ENCODE measurements at places on chromosomes 1 and 21.

- no peak for DNase-seq
These were observed 154.1 kb downstream of the TGFBR3 start for GRCh38 chr1:91731815-91732214.

GRCh38 chr1:151147132-151147503, 687 bp upstream of the SEMA6C start:
- DNase-seq = no peak

DNA sequence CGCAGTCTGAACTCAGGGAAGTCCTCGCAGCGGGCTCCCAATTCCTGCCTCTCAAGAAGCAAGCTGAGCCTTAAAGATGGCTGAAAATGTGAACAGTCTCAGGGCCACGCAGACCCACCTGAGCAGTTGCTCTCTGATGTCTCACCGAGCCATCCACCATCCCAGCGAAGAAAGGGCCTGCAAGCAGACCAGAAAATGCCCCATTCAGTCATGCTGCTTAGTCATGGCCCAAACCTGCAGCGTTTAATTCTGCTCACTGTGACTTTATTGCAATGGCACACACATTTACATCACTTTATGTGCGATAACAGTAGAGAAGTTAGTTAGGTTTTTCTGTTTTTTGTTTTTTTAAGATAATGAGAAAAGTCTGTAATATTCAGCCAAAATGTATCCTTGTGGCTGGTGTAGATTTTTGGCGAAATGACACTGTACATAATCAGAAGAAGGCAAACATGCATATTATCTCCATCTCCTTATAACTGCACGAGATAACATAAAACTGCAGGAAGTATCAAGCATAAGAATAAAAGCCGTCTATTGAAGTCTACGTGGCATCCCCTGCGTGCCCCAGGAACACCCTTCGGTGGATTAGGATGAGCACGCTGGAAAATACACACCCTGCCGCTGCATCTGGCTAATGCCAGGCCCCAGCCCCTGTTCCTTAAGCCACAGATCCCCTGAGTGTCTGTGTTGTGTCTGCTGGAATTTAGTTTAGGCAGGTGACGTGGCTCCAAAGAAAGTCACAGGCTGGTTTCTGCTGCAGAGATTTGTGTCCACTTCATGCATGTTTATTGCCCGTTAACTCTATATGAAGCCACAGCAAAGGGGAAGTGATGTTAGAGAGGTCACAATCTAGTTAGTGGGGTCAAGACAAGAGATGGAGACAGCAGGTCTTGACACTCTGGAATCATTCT, 119.8 kb upstream of the IRF2BP2 start:
- DNase-seq = no peak

GRCh38 chr1:228037401-228038386, 30.9 kb downstream of the WNT3A start:
- peak; percentile 38 for DNase-seq

DNA sequence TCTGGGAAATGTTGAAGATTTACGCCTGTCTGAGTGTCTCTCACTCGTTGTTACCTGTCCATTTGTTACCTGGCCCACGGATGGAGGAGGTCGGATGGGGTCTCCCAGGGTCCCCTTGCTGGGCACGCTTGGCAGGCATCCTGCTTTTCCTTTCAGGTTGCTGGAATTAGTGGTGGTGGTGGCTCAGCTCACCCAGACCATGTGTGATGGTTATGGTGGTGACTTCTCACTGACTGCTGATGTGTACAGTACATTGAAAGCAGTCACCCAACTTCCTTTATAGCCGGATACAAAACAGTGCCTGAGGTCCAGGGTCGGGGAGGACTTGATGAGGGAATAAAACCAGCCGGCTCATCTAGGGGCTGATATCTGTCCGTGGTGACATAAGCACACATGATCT, 19.5 kb downstream of the MAPKAPK2 start:
- DNase-seq = no peak

- no peak for DNase-seq
These were observed 11.7 kb upstream of the IGSF3 start for GRCh38 chr1:116679091-116679827.

- peak; percentile 45 for DNase-seq
These were observed 121.0 kb upstream of the IRF2BP2 start for GRCh38 chr1:234730770-234731568.

GRCh38 chr21:42319376-42319775, 4.2 kb upstream of the TFF3 start:
- DNase-seq = no peak

DNA sequence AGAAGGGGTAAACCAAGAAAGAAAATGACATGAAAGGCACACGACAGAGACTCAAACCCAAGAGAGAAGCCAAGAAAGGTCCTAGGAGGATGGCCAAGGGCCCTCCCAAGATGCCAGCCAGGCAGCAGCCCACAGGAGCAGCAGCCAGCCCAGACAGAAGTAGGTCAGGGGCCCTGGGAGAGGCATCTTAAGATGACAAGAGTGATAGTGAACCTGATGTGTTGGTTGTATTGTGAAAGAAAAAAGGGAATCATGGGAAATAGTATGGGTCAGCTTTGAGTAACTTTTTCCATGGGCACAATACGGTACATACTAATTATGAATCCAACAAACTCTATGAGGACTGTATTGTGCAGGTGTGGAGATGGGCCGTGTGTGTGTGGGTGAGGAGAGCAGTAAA, 3.3 kb downstream of the CCSAP start:
- DNase-seq = no peak

DNA sequence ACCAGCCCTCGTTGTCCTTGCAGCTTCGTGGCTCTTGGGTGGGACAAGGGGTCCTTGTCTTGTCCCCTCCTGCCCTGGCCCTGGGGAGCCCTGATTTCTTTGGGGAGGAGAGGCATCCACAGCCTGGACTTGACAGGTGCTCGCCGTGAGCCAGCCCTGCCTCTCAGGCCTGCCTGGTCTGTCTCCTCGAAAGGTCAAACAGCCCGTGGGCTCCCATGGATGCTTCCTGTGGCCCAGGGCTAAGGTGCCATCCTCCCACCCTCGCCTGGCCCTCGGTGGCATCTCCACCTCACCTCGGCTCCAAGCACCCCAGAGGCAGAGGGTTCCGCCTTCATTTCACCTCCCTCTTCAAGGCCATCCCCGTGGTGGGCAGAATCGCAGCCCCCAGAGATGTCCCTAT, 9.0 kb downstream of the LRRC3 start:
- no peak for DNase-seq

GRCh38 chr1:115655306-115655663, 13.5 kb downstream of the VANGL1 start:
- DNase-seq = no peak

DNA sequence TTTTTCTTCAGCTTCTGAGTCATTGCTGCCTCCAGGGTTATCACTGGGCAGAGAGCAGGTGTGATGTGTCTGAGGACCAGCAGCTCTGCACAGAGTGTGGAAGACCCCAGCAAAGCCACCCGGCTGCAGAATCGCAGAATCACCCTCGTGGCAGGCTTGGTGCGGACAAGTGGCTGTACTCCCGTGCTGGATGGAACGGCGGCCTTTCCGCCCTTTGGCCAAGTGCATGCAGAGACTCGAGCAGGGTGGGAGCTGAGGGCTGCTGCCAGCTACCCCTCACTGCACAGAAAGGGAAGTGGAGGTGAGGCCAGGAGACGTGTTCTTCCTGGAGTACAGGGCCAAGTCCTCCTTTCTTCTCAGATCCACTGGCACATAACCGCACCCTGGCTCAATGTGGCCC, 162.5 kb downstream of the PCBP3 start:
- DNase-seq = no peak

DNA sequence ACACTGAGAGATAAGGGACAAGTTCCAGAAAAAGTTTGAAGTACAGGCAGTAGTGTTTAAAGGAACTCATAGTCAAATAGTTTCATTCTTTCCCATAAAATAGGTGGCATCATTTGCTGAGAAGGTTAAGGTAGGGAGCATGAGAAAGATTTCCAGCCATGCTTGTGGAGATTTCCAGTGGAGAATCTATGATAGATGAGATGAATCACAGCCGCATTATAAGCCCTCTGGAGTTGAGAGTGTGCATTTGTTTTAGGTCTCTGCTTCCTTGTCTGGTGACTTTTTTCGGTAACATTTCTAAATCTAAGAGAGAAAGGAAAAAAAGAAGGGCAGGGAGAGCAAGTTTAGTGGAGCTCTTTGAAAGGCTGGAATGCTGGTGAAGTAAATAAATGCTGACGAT, 108.7 kb downstream of the DISP1 start:
- no peak for DNase-seq

DNA sequence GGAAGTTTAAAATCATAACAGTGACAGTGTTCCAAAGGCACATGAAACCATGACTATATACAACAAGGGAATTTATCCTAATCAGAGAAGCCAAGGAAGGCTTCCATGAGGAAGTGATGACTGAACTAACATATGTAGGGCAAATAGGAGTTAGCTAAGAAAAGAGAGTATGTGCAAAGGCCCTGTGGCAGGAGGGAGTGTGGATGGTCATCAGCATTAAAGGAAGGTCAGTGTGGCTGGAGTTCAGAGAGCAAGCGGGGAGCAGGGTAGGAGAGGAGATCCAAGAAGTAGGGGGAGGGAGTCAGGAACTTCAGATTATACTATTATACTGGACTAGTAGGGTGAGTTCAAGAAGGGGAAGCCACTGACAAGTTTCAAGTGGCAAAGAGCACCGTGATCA, 8.4 kb downstream of the MAP7D1 start:
- no peak for DNase-seq

DNA sequence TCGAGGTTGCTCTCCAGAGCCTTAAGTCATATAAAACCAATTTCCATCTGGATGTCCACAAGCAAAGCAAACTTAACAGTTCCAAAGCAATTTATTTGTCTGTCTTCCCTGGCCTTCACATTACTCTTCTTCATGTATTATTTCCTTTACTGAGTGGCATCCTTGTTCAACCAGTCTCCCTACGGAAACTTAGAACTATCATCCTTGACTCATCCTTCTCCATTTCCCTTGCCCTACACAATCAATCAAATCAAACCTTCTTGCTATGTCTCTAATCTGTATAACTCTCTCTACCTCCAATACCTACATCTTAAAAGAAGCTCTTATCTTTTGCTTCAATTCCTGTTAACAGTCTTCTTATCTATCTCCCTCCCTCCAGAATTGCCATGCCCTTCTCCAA, 25.4 kb downstream of the EGLN1 start:
- DNase-seq = no peak

DNA sequence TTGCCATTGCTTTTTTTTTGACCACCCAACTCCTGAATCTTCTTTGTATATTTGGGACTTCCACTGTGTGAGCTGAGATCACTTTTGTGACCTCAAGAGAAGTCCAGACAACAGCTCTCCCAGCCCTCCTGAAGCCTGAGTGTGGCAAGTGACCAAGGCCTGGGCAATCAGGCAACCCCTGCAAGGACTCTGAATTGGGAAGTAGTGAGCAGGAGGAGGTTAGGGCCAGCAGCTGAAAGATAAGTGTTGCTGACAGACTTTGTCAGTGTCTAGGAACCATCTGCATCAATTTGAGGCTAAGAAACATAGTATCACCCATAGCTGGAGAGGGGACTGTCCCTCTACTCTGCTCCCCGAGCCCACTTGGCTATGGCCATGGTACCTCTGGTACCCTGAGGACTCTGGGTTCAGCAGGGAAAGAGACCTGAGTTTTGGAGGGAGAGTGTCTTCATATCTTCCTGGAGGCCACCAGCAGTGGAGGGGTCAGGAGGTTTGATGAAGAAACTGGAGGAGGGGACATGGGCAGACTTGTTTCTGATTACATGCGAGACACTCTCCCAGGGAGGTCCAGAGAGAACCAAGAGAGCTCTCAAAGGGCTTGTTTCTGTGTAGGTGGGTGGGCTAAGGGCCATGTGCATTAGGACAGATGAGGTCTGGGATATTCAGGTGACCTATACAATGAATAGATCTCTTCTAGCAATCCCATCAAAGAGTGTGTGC, 147.0 kb upstream of the DNAH14 start:
- DNase-seq = no peak

DNA sequence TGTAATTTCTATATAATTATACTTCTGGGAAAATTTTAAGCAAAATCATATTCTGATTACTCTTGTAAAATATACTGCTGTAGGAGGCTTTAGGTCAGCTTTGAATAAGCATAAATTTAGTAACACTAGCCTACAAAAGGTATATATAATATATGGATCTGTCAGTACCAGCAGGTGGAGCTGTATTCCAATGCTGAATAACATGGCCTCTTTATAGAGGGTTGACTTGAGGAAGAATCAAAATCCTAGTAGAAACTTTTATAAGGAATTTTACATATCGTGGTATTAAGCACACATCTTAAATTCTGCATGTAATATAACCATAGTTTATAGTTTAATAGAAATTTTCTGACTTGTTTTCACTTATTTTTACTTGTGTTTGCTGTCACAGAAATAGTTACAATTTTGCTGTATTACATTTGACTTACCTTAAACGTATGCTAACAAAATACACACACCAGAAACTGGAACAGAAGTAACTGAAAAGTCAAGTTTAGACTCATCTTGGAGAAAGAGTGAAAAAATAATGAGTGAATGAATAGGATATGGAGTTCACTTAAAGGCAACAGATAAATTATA, 79.3 kb downstream of the HMCN1 start:
- DNase-seq = no peak

DNA sequence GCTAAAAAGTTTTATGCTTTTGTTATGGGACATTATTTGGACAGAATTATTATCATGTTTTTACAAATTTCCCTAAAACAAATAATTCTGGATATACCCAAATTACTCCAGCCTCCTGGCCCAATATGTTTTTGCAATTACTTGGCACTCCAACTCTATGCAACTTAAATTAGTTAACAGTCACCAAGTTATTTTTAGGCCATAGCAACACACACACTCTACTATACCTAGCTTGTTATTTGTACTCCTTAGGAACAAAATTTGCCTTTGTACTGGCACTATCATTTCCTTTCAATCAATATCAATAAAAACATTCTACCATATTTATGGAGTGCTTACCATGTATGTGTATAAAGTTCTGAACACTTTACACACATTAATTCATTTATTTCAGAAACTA, 7.7 kb downstream of the DUSP10 start:
- no peak for DNase-seq

DNA sequence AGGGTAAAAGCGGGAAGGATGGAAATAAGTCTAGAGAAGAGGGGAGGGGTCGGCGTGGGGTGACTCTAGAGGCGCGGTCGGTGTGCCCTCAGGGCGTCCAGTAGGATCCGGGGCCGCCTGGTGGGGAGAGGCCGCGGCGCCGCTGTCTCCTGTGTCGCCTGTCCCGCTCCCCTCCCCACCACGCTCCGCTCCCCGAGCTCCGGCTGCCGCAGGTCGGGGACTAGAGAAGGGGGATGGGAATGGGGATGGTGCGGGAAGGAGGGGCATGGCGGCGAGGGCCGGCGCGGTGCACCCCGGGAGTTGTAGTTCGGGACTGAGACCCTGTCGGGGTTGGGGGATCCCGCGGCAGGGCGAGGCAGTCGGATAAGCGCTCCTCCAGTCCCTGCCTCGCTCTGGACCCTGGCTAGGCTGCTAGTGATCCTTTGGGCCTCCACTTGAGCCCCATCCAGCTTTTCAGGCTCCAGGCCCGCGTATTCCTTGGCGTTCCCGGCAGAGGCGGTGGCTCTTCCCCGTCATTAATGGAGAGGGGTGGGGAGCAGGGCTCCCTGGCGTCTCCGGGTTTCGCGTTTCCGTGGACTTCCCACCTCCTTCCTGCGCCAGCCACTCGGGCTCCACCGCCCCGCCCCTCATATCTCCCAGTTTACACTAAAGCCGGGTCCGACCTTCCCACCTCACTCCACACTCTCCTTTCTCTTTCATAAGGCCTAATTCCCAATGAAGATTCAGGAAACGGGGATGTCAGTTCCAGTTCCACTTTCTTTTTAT, at the start of gene ENTREP3:
ENTREP3 (minus strand) TSS at position 241 of the 765 bp plus-strand sequence. CDS start 606 bp downstream, outside the sequence.
- DNase-seq = peak; percentile 81

- DNase-seq = peak; percentile 55
These were observed 139.9 kb downstream of the DHRS3 start for GRCh38 chr1:12477936-12478611.
